Aortic smooth muscle cell (primary cell): ENCODE measurements at places on chromosomes 7 and 10. TPM values are rescaled to one million over a fixed set of nuclear protein-coding genes. Genes with fewer than 3 reads are reported as not detected.

Gene C10orf53
- total RNA-seq = not detected in 2 replicates

Gene CYP2E1
- total RNA-seq = 0.40 and 0.56 TPM in 2 replicates

Gene CLRN3
- not detected in 2 replicates for total RNA-seq

Gene BEND7
- 2.7 and 2.9 TPM in 2 replicates for total RNA-seq

Gene PRR15
- 0.19 TPM in 1 of 2 replicates, not detected in the other for total RNA-seq

Gene VGF
- 0.13 TPM in 1 of 2 replicates, not detected in the other for total RNA-seq

Gene GOLGA7B
- 0.06 TPM in 1 of 2 replicates, not detected in the other for total RNA-seq

Gene SMKR1
- not detected in 2 replicates for total RNA-seq

Gene CD36
- under 0.01 and 0.13 TPM in 2 replicates for total RNA-seq

Gene NPS
- total RNA-seq = not detected in 2 replicates

Gene WEE2
- not detected in 2 replicates for total RNA-seq

Gene CALD1
- total RNA-seq = 313 and 329 TPM in 2 replicates

Gene SORCS1
- under 0.01 TPM in 1 of 2 replicates, not detected in the other for total RNA-seq

Gene GRID2IP
- total RNA-seq = not detected in 2 replicates

Gene ANKRD61
- total RNA-seq = 0.12 and 0.26 TPM in 2 replicates

Gene FRMPD2
- total RNA-seq = not detected in 2 replicates

Gene LHPP
- total RNA-seq = 7.4 and 9.8 TPM in 2 replicates

Gene CDNF
- total RNA-seq = 2.0 and 2.1 TPM in 2 replicates

Gene ZNF786
- 3.3 and 7.8 TPM in 2 replicates for total RNA-seq

Gene NEUROG3
- total RNA-seq = not detected in 2 replicates

Gene SH2B2
- total RNA-seq = 0.50 and 0.92 TPM in 2 replicates

Gene AKR1C3
- total RNA-seq = 163 and 174 TPM in 2 replicates

Gene ZNF804B
- not detected in 2 replicates for total RNA-seq

Gene SPAM1
- not detected in 2 replicates for total RNA-seq

Gene PNLIPRP2
- not detected in 2 replicates for total RNA-seq

Gene CALML3
- total RNA-seq = not detected in 2 replicates

Gene TMEM139
- total RNA-seq = not detected in 2 replicates
